ENCODE measurements at places on chromosomes 11 and 22.

GRCh38 chr11:76690736-76691135, 20.2 kb upstream of the LRRC32 start:
- no peak for DNase-seq

- DNase-seq, result no peak
These were observed 52.6 kb upstream of the SESN3 start for GRCh38 chr11:95283650-95284049.

DNA sequence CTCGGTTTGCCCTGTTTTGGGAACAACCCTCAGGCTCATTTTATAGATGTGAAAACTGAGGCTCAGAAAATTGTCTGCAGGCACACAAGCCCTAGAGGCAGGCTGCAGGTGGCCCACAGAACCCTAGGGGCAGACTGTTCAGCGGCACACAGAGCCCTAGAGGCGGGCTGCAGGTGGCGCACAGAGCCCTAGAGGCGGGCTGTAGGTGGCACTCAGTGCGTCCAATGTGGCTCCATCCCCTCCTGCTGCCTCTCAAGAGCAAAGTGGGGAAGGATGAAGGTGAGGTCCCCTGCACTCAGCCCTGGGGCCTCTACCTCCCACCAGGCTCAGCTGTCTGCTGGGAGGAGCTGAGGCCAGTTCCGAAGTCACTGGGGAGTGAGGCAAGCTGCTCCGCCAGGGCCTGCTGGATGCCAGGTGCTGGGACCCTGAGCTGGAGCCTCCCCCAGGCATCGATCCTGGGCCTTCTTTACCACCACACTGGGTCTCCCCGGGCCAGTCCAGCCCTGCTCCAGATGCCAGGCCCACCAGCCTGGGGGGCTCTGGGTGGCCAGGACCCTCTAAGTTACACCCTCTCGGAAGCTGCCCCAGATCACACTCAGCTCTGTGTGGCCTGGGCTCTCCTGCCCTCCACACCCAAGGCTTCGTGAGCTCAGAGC, 2.3 kb downstream of the ACY3 start:
- DNase-seq, result no peak

DNA sequence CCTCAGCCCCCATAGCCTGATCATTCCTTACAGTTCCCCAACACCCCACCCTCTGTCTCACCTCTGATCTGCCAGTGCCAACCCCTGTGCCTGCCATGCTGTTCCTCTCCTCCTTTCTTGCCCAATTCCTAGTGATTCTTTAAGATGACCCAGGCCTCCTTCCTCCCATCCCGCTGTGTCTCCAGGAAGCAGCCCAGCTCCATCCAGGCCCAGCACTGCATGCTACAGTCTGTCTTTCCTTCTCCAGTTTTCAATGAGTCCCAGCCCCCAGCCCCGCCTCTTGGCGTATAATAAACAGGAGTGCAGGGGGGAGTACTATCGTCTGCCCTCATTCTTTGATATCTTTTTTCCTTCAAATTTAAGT, 12.3 kb downstream of the LTBP3 start:
- no peak for DNase-seq

DNA sequence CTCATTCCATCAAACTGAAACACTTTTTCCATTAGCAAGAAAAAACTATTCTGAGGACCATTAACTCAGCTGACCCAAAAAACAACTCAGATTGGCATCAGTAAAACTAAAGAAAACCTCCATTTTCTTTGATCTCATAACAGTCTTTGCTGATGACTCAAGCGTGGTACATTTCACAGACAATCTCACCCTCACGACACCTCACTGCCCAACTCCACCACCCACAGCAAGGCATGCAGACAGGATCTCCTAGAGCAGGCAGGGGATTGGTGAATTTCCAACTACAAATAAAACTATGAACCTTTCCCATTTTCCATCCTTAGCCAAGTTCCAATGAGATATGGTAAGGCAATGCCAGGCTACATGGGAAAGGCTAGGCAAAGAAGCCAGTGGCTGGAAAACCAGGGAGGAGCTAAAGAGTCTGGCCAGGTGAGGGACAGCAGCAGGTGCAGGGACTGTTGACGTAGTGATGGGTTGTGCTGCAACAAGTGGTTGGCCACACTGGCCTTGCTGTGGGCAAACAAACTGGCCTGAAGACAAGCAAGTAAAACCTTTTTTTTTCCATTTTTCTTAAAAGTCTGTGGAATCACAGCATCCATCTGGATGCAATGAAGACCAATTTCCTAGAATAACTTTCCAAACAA, 97.2 kb downstream of the SERGEF start:
- no peak for DNase-seq

- DNase-seq, result no peak
These were observed 144.7 kb downstream of the ENTHD1 start for GRCh38 chr22:39748877-39749276.

GRCh38 chr22:50061824-50062355, 3.8 kb upstream of the TTLL8 start:
- no peak for DNase-seq

- no peak for DNase-seq
These were observed 225.1 kb upstream of the MPPED2 start for GRCh38 chr11:30811226-30811755.

GRCh38 chr22:26127556-26127955, 41.7 kb upstream of the SEZ6L start:
- DNase-seq, result no peak

DNA sequence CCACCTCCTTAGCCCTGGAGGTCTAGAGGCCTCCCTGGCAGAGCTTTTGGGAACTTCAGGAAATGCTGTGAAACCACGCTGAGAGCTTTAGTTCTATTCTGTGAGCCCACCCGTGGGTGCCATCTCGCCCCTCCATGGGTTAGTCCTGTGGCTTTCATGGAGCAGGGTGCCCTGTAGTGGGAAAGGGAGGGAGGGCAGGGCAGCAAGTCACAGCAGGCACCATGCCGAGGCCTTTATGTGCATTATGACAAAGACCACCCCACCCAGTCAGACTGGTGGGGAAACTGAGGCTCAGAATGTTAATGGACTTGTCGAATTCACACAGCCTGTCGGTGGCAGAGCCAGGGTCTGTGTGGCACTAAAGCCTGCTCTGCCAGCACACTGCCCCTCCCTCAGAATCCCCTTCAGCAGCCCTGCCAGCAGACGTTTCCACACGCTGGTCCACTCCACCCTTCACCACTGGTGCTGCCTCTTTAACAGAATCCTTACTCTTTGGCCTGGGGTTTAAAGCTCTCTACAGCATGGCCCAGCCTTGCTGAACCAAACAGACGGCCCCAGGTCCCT, 13.4 kb downstream of the TMPRSS13 start:
- DNase-seq, result no peak

GRCh38 chr22:35921044-35921443, 107.6 kb downstream of the RBFOX2 start:
- DNase-seq, result no peak

- no peak for DNase-seq
These were observed 79.5 kb upstream of the RTL6 start for GRCh38 chr22:44577391-44578109.

- DNase-seq, result no peak
These were observed 380.3 kb upstream of the PITPNB start for GRCh38 chr22:28299309-28299708.

- no peak for DNase-seq
These were observed 2.5 kb downstream of the PANX1 start for GRCh38 chr11:94131047-94131717.

GRCh38 chr11:103587901-103588788, 448.3 kb upstream of the DDI1 start:
- DNase-seq, result no peak

DNA sequence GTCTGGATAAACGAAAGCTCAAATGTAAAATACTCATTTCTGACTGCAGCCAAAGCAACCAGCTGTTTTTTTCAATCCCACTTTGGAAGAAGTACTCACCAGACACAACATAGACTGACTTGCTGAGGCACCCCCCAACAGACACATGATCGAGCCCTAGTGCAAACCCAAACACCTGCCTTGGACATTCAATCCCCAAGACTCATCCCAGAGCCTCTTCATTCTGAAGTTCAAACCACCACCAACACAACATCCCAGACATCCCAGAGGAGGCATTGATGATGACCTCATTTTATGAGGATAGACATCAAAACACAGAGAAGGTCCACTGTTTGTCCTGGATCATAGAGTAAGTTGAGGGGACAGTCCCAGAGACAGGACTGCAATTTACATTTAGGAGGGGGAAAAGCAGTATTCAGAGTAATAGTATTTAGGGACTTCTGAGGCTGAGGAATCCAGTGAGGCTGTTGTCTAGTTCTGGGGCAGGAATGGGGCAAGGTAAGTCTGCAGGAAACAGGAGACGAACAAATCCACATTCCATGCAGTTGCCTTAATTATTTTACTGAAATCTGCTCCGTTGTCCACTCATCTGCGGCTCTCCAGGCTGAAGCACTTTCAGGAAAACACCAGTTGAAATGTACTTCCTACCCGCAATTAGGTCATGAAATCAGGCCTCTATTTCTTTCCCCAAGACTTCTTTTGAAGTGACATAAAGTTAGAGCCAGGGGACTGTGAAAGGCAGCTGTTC, 54.8 kb downstream of the CLPB start:
- no peak for DNase-seq

DNA sequence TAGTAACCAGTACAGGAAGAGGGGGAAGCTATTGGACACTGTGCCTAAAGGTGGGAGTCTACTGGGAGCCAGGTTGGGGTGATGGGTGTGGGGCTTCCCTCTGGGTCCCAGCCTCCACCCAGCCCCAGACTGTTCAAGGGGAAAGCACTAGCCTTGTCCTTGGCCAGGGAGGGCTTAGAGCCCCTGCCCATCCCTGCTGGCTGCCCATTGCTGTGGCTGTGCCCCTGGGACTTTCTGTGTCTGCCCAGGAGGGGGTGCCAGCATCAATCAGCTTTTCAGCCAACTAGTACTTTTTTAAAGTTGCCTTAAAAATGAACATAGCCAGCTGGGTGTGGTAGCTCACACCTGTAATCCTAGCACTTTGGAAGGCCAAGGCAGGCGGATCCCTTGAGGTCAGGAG, 19.9 kb downstream of the INCENP start:
- DNase-seq, result no peak

- DNase-seq, result no peak
These were observed 46.5 kb upstream of the GALNT18 start for GRCh38 chr11:11668274-11668673.

GRCh38 chr11:113695207-113695606, 10.9 kb downstream of the TMPRSS5 start:
- no peak for DNase-seq

DNA sequence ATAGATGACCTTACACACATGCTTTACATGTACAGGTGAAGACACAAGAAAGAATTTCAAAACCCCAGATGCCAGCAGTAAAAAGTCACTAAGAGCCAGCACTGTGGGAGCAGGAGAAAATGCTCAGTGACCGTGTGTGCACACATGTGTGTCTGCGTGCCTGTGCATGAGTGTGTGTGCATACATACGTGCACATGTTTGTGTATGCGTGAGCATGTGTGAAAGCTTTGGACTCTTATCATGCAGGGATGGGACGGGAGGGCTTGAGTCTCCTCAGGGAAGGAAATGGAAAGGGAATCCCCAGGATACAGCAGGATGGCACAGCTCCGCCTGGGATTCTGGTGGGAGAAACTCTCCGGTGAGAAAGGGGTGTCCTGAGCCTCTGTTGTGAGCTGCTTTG, 121.5 kb upstream of the B3GAT1 start:
- no peak for DNase-seq

DNA sequence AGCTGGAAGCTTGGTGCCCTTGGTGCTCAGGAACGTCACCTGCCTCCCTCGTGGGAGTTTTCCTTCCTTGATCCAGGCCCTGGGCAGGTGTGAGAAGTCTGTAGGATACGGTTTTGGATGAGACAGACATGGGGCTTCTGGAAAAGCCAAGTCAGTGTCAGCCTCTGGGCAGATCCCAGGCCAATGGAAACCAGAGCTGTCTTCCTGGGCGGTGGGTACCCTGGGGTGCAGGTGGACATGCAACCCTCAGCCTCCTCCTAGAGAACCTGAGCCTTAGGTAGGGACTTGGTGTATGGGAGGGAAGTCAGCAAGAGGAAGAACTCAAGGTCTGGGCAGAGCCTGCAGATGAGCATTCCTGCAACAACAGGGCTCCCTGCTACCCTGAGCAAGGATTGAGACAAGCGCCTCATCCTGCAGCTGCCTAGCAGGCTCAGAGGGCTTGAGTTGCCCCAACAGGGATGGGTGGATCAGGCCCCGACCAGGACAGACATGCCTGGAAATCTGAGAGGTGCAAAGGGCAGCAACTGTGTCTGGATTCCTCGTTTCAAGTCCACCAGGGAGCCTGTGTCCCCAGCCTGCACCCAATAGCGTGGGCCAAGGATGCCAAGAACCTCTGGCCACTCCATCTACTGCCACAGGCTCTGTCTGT, 37.6 kb upstream of the SYT13 start:
- no peak for DNase-seq

DNA sequence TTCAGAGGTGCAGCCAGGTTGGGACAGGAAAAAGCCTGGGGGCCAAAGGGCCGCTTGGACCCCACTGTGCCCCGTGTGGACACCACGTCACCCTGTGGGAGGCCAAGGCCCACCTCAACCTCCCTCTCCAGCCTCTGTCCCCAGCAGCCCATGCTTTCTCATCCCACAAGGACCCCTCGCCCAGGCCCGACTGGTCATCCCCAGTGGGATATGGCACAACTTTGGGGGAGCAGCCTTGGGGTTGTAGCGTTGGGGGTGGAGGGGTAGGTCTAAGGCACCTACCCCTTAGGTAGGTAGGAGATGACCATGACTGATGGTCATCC, 44.0 kb downstream of the IGF2 start:
- no peak for DNase-seq

DNA sequence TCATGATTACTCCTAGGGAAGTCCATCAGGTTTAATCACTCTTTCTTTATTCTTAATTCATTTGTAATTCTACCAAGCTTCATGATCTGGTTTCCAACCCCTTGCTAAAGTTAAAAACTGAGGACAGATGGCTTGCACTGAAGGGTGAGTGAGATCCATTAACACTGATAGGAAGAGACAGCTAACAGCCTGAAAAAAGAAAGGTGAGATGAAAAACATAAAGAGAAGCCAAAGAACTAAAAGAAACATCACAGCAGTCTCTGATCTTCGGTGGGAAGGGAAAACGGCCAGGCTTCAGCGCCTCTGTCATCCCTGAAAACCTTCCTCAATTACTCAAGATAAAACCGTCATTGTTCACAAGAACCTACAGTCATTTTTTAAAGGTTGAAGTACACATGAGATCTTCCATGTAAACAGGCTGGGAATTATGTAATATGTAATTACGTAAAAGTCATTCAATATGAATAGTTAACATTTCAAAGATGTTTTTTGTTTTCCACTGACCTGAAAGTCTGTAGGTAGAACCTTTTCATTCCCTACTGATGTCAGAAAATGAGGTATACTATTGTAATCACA, 41.3 kb downstream of the VSIG10L2 start:
- no peak for DNase-seq

GRCh38 chr22:38249803-38250642, 22.8 kb downstream of the TMEM184B start:
- no peak for DNase-seq

DNA sequence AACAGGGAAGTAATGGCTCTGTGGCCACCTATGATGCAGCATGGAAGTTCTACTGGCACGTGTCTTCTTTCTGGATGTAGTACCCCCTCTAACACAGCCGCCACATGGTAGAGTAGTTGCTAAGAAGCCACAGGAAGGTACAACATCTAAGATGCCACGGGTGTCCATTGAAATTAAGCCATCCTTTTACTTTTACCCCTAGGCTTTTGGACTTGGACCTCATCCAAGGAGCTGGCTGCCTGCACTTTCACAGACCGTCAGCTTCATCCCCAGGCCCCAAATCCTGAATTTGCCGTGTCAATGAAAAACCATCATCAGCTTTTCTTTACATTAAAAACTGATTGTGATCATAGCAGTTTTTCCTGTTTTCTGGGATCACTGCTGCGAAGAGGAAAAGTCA, 102.4 kb downstream of the RPL27A start:
- no peak for DNase-seq

GRCh38 chr11:57357310-57357709, 19.2 kb downstream of the P2RX3 start:
- DNase-seq, result no peak

Measured in D721Med (cell line).